Activated CD4-positive, alpha-beta T cell treated with anti-CD3 and anti-CD28 coated beads for 36 hours (primary cell): ENCODE measurements at places on chromosomes 12 and 14. TPM values are rescaled to one million over a fixed set of nuclear protein-coding genes. Genes with fewer than 3 reads are reported as not detected.

Gene EPYC
- total RNA-seq: not detected

DNA sequence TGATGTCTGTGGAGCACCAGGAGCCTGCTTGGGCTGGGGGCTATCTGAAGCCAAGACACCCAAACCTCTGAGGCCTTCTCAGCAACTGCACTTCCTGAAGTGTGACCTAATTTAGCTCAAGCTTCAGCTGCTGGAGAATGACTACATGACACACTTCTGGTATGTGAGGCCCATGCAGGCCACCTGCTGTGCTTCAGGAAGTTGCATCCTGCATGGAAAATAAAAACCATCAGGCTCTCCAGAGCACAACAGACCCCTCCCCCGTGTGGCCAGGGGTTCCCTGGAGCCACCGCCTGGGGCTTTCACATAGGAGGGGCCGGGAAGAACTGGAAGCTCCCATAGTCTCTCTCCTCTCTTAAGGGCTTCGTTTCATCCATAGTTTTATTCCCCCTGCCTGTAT lies 217.7 kb downstream of the SLC15A4 start:
- H3K27ac ChIP-seq: no peak overlapping the region
- no peaks in the 10 kb centered on the region for H3K4me1 ChIP-seq
- H3K4me3 ChIP-seq: no peak overlapping the region
- no peaks in the 10 kb centered on the region for H3K36me3 ChIP-seq

- no peak for DNase-seq
- H3K27me3 ChIP-seq: no peaks in the 10 kb centered on the region
- H3K4me1 ChIP-seq: peaks cover 46% of the 10 kb centered on the region
- H3K36me3 ChIP-seq: peaks cover 42% of the 10 kb centered on the region
These were observed 68.7 kb downstream of the BORCS5 start for GRCh38 chr12:12425616-12426015.

- no peak overlapping the region for H3K27ac ChIP-seq
- no peaks in the 10 kb centered on the region for H3K36me3 ChIP-seq
- no peak for DNase-seq
- peaks cover 28% of the 10 kb centered on the region for H3K27me3 ChIP-seq
These were observed 209.9 kb upstream of the HMGA2 start for GRCh38 chr12:65614259-65614889.

GRCh38 chr14:50025776-50026175 lies 90.6 kb downstream of the VCPKMT start:
- peaks cover 24% of the 10 kb centered on the region for H3K4me1 ChIP-seq
- no peak overlapping the region for H3K4me3 ChIP-seq
- H3K27ac ChIP-seq: no peak overlapping the region

GRCh38 chr14:45587142-45587541 lies 334.1 kb upstream of the MIS18BP1 start:
- H3K36me3 ChIP-seq: no peaks in the 10 kb centered on the region
- no peak overlapping the region for H3K27ac ChIP-seq
- no peaks in the 10 kb centered on the region for H3K4me1 ChIP-seq
- no peak for DNase-seq
- no peak overlapping the region for H3K4me3 ChIP-seq

DNA sequence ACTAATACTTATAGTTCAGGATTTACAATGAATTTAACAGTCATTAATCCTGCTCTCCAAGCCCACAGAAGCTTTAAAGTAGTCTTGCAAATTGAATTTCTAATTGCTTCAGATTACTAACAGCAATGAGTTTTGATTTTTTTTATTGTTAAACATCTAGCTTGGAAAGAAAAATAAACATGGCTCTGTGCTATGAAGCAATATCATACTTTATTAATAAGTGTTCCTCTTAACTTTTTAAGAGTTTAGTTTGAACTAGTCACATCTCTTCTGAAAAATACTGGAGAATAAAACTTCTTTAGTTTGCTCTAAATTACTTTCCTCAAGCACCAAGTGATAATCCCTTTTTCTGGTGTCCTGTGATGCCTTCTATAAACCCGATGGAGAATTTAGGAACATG lies 250.2 kb downstream of the TRHDE start:
- H3K36me3 ChIP-seq: no peaks in the 10 kb centered on the region
- DNase-seq: no peak
- no peaks in the 10 kb centered on the region for H3K27me3 ChIP-seq
- no peaks in the 10 kb centered on the region for H3K4me1 ChIP-seq

DNA sequence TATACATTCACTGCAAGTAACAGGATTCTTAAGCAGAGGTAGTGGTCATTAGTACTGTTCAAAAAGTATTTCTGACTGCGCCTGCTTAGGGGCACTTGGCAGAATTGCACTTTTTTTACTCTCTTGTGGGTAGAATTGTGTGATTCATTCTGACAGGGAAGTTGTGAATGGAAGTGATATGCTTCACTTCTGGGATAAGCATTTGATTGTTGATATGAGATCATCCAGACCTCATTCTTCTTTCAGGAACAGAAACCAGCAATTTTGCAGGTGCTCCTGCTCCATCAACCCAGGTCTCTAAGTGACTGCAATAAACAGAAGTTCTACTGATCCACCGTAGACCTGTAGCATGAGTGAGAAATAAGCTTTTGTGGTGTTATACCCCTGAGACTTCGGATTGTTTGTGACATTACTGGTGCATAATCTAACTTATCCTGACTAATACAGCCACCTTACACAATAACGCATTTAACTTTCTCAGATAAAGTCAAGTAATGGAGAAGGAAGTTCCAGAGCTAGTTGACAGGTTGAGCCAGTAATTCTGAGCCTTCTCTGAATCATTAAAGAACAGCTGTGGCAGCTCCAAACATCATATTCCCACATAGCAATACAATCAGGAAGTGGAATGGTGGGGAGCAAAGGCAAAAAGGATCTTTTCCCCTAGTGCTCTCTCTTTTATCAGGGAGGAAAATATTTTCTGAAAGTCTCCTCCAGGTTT lies 387.9 kb downstream of the SYT1 start:
- H3K4me3 ChIP-seq: no peak overlapping the region
- H3K27ac ChIP-seq: no peak overlapping the region
- H3K27me3 ChIP-seq: no peaks in the 10 kb centered on the region
- DNase-seq: no peak
- no peaks in the 10 kb centered on the region for H3K36me3 ChIP-seq
- H3K4me1 ChIP-seq: no peaks in the 10 kb centered on the region

- no peaks in the 10 kb centered on the region for H3K27me3 ChIP-seq
- H3K4me1 ChIP-seq: peaks cover 19% of the 10 kb centered on the region
- no peaks in the 10 kb centered on the region for H3K36me3 ChIP-seq
These were observed 72.5 kb downstream of the ITPK1 start for GRCh38 chr14:93042968-93043940.

DNA sequence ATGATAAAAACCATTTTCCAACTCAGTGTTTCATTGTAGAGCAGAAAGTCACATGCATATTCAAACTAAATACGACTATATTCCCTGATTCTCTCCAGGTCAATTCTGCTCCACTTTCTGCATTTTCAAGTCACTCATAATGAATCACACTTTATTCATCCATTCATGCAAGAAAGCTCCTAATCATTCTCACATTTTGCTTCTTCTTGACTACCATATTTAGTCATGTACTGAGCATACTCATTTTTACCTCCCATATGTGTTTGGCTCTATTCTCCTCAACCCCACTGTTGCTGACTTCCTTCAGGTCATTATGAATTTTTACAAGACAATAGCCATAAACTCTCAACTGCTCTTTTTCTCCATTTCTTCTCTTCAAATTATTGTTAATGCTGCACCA lies 43.4 kb upstream of the PIK3C2G start:
- no peak overlapping the region for H3K27ac ChIP-seq
- no peak overlapping the region for H3K4me3 ChIP-seq
- no peaks in the 10 kb centered on the region for H3K4me1 ChIP-seq
